ENCODE measurements at places on chromosomes 3 and 15.
A peak's percentile ranks its signal among the peaks of the same experiment; 100 is the strongest.

GRCh38 chr15:29596266-29596665, 226.0 kb downstream of the TJP1 start:
- peak; percentile 35 for DNase-seq

- DNase-seq, result no peak
Observed at GRCh38 chr3:53594276-53594675, 99.9 kb downstream of the CACNA1D start.

- no peak for DNase-seq
Observed at GRCh38 chr3:180329847-180330246, 272.1 kb upstream of the TTC14 start.

- DNase-seq, result no peak
Observed at GRCh38 chr3:15148614-15149013, 49.7 kb upstream of the RBSN start.

GRCh38 chr15:30924353-30924752, 20.6 kb downstream of the FAN1 start:
- DNase-seq, result no peak

DNA sequence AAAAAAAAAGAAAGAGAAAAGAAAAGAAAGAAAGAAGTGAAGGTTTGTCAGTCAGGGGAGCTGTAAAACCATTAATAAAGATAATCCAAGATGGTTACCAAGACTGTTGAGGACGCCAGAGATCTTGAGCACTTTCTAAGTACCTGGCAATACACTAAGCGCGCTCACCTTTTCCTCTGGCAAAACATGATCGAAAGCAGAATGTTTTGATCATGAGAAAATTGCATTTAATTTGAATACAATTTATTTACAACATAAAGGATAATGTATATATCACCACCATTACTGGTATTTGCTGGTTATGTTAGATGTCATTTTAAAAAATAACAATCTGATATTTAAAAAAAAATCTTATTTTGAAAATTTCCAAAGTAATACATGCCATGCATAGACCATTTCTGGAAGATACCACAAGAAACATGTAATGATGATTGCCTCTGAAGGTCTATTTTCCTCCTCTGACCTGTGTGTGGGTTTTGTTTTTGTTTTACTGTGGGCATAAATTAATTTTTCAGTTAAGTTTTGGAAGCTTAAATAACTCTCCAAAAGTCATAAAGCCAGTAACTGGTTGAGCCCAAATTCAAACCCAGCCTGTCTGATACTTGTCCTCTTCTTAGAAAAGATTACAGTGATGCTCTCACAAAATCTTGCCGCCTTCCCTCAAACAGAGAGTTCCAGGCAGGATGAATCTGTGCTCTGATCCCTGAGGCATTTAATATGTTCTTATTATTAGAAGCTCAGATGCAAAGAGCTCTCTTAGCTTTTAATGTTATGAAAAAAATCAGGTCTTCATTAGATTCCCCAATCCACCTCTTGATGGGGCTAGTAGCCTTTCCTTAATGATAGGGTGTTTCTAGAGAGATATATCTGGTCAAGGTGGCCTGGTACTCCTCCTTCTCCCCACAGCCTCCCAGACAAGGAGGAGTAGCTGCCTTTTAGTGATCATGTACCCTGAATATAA, 2.0 kb downstream of the B2M start:
- DNase-seq, result peak; percentile 45

DNA sequence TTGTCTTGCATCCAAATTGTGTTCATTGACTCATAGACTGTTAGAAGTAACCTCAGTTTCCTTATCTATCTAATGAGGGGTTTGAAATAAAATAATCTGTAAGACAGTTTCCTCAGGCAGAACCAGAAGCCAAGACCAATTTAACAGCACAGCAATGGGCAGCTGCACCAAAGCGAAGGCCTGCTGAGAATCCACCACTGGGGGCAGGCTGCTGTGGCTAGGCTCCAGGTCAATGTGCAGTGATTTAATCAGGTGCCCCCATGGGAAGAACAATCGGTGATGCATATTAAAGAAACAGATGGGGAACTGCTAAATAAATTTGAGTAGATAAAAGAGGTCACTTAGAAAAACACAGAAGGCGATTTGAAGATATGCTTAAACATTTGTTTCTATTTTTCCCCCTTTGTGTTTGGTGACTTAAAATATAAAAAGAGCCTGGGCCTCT, 28.0 kb upstream of the TMOD3 start:
- peak; percentile 44 for DNase-seq

DNA sequence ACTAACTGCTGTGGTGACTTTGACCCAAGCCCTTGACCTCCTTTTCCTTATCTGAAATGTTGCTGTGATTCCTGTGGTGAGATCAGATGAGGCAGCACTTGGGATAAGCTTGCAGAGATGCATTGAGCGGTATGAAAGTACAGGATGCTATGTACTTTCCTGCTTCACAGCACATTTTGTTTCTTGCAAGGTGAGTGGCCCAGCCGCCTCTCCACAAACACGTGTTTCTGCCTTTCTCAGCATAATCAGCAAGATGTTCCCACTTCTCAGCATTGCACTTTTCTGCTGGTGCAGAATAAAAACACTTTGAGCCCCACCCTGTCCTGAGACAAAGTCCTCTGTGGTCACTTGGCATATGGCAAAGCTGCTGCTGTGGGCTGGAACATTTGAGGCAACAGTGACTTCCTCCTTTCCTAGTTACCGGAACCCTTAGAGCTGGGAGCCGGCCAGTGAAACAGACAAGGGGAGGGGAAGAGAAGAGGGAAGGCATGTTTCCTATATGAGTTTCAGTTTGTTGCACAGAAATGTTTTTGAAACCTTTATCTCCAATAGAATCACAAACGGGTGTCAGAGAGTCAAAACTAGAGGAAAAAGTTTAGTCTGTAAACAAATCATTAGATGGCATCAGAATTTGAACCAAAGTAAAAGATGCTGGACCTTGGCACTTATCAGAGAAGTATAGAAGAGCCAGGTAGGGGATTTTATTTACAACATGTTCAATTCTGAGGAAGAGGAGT, 5.0 kb downstream of the NUDT16 start:
- no peak for DNase-seq

- DNase-seq, result no peak
Observed at GRCh38 chr15:73004462-73004861, 47.8 kb upstream of the NEO1 start.

DNA sequence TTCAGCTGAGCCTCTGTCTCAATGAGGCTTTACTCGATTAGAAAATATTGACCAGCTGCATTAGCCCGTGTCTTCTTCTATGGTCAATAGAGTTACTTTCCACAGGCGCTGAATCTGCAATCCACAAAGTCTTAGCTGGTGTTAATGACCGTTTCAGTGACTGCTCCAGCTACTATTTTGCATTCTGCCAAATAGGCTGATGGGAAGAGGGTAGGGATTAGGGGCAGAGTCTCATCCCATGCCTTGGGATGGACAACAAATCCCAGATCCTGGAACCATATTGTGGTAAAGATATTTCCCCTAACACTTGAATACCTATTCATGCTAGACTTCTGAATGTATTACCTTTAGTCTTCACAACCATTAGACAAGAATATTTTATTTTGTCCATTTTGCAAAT, 29.5 kb upstream of the MAGI1 start:
- no peak for DNase-seq

DNA sequence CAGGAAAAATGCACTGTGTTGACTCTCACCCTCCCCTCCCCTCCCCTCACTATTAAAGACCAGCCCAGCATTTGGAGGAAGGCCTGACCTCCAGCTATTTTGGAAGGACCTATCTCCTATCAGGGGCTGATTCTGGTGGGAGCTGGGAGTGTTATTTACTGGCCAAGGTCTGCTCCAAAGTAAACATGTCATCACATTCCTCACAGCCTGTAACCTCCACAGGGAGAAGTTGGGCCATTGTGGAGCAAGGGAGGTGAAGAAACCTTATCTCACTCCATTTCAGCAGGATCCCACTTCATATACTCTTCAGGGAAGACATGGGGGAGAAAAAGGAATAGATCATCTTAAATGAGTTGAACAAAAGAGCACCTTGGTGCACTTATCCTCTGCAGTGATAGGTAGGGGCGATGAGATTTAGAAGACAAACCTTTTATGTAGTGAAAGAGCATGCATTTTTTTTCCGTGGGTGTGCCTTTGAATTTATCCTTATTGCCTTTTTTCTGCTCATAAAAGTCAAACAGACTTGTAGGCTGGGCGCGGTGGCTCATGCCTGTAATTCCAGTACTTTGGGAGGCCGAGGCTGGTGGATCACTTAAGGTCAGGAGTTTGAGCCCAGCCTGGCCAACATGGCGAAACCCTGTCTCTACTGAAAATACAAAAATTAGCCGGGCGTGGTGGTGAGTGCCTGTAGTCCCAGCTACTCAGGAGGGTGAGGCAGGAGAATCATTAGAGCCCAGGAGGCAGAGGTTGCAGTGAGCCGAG, 15.6 kb upstream of the FLNB start:
- no peak for DNase-seq

GRCh38 chr3:16174026-16174355, 489 bp upstream of the GALNT15 start:
- no peak for DNase-seq

GRCh38 chr15:49979705-49980382, 139.2 kb downstream of the ATP8B4 start:
- no peak for DNase-seq

DNA sequence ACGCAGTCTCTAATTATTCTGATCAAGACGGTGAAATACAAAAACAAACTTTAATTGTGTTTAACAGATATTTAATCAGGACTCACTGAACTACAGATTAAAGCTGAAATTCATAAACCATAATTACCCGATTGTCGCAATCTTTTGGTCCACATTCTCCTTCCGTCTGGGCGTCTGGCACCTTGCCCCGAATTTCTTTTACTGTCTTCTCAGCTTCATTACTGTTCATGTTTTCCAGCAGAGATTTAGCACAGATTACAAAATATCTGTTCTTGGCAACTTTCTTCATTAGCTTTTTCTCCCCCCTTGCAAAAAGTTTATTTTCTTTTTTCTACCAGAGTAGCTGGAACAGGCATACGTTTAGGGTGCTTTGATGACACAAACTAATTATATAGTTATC, 271.4 kb downstream of the TIGIT start:
- no peak for DNase-seq

GRCh38 chr3:144032531-144033239, 61.1 kb downstream of the DIPK2A start:
- DNase-seq, result no peak

DNA sequence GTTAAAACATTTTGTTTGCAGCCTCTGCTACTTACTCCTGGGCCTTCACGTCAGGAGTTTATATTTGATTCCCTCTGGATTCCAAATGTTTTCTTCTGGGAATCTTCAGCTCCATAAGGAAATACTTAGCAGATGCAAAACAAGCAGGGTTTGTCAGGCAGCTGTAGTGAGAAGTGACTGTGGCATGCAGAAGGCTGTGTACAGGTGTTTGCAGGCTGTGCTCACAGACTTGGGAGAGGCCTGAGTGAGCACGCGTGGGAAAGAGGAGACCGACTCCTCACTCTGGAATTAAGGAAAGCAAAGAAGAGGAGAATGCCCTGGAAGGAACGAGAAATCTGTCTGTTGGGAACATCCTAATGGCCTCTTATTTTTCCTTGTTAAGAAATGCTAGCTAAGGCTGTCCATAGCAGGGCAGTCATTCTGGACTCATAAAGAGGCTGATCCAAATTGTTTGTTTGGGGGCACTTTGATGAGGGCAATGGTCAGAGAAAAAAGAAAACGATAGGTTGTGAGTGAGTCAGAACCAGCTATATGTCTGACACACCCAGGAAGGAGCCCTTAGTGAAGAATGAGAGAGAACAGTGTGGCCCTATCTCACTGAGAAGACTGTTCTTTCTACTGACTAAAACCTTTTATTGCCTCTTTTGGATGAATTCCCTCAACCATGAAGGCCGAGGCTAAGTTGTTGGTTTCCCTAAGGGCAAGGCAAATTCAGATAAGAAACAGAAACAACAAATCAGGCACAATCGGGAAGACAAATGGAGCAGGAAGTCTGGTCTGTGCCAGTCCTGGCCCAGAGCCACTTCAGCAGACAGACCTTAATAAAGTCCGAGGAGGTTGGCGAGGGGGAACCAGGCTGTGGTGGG, 82.6 kb downstream of the TGFBR2 start:
- no peak for DNase-seq

Data from NCI-H1694 (cell line).